Brain (organoid and tissue), 16 donors: ENCODE measurements at places on chromosomes 2 and 18.
A peak's percentile ranks its signal among the peaks of the same experiment; 100 is the strongest.

DNA sequence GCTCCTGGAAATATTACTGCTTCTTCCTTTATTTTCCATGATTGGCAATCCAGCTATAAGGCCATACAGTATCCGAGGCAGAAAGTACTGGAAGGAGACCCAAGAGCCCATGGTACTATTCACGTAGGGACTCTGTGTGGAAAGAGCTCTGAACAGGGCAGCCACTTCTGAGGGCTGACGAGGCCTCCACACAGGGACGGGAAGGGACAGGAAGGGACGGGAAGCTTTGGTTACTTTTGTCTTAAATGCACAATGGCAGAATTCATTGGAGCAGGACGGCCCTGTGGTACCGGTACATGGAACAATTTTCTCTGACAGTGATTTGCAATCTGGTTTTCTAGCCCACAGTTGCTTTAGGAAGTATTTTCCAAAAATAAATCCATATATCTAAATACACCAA, 102.4 kb downstream of the MBP start:
- no peak for DNase-seq

GRCh38 chr2:147096671-147097070, 748.2 kb upstream of the ACVR2A start:
- no peak for DNase-seq

- DNase-seq: no peak
Measured at GRCh38 chr2:11998218-11998617, 251.8 kb downstream of the LPIN1 start.

DNA sequence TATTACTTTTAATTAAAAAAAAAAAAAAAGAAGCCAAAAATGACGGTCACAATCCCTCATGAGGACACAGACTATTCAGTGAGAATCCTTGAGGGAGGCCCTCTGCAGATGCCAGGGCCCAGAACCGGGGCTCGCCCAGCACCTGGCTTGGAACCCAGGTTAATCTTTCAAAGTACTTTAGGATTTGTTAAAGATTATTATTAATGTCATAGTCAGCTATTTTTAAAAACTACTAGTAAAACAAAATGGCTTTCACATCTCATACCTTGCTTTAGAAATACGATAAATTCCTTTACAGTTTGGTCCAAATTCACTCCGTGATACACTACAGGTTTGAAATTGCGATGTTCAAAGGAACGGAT, 27.1 kb downstream of the C2orf76 start:
- DNase-seq: no peak

GRCh38 chr2:182903566-182903965, 37.1 kb upstream of the FRZB start:
- DNase-seq: no peak

- DNase-seq: peak; percentile 11
Measured at GRCh38 chr2:190469771-190470170, 61.6 kb downstream of the MFSD6 start.

GRCh38 chr2:19649142-19649541, 252.6 kb downstream of the TTC32 start:
- DNase-seq: peak; percentile 45

- DNase-seq: no peak
Measured at GRCh38 chr2:109456776-109457175, 157.0 kb downstream of the SEPTIN10 start.

DNA sequence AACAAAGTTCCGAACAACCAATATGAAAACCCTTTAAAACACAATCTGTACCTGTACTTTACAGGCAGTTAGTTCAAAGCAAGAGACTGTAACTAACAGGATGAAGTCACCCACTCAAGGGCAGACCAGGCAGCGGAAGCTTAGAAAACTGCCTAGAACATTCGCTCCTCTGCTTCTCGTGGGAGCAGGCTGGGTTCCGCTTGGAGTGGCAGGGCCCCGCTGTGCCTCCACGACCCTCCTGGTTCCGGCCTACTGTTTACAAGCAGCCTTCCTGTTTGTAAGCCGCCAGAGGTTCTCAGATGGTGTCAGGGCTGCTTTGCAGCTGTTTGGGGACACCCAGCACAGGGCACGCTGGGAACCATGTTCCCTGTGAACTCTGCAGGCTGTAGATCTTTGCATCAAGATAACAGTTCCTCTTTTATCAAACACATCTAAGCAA, 31.3 kb downstream of the CIB4 start:
- DNase-seq: no peak

DNA sequence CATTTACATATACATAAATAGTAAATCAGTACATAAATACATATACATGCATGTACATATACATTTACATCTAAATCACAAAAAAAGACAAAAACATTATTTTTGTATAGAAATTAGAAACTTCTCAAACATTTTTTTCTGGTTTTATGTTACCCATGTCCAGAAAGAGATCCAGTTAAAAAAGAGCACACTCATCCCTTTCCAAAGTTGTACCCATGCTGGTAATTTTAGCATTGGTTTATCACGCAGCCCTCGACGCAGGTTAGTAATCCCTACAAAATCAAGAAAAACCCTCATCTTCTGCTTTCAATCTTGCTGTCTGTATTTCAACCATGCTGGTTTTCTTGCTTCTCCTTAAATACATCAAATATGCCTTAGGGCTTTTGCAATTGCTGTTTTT, 10.5 kb downstream of the SCN9A start:
- no peak for DNase-seq

- peak; percentile 95 for DNase-seq
Measured at GRCh38 chr2:66574701-66575624, 140.0 kb downstream of the MEIS1 start.

DNA sequence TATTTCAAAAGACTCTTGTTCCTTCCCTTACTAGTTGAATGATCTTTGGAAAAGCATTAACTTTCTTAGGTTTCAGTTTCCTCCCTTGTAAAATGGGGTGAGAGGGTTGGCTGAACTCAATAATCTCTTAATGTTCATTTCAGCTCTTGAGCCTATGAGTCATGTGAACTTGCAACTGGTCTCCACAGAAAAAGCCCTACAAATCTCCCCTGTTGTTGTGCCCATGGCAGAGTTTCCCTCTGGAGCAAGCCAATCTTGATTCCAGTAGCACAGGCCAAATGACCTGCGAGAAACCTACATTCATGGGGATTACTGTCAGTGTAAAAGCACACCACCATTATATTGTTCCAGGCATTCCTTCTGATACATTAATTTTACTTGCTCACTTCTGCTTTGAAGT, 388.9 kb downstream of the ALK start:
- no peak for DNase-seq
